ENCODE measurements at places on chromosomes 7 and 10. TPM values are rescaled to one million over a fixed set of nuclear protein-coding genes. Genes with fewer than 3 reads are reported as not detected.

DNA sequence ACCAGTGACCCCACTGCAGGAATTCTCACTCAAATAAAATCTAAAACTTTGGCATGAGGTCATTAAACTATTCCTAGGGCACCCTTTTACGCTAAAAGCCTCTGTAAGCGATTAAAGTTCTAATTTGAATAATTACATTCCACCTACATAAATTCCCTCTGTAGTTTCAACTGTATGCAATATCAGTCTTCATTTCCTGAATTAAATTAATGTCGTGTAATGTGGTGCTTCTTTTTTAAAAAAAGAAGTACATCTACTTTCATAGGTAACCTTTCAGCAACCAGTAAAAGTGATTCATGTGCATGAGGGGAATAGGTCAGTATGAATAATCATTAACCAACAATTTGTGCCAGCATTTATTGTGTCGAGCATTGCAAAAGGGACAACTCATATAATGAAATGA lies 44.7 kb downstream of the IMMP2L start:
- peak; percentile 88 for DNase-seq

GRCh38 chr10:101085846-101086245 lies 24.1 kb downstream of the KAZALD1 start:
- peak; percentile 40 for DNase-seq

DNA sequence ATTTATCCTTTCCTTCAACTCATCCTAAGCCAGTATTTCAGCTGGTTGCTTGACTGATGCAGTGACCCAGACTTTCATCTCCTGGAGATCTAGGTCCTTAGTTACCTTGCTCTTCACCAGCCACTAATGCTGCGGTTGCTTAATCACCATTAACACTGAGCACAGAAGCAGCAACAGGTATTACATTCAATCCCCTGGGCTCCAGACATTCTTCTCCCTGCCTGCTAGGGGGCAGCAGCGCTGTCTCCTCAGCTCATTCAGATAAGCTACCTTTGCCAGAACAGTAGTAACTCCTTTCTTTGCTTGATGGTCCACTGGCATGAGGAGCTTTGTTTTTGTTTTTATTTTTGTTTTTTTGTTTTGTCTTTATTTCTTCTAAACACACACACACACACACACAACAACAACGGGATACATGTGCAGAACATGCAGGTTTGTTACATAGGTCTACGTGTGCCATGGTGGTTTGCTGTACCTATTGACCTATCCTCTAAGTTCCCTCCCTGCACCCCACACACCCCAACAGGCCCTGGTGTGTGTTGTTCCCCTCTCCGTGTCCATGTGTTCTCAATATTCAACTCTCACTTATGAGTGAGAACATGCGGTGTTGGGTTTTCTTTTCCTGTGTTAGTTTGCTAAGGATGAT lies 1043.2 kb upstream of the C7orf33 start:
- DNase-seq, result peak; percentile 66

- peak; percentile 25 for DNase-seq
Measured at GRCh38 chr10:120480065-120480600, 23.1 kb downstream of the PLPP4 start.

- no peak for DNase-seq
Measured at GRCh38 chr7:23207021-23207420, 25.2 kb downstream of the NUP42 start.

GRCh38 chr7:143487566-143487965 lies 9.9 kb downstream of the TAS2R41 start:
- no peak for DNase-seq

DNA sequence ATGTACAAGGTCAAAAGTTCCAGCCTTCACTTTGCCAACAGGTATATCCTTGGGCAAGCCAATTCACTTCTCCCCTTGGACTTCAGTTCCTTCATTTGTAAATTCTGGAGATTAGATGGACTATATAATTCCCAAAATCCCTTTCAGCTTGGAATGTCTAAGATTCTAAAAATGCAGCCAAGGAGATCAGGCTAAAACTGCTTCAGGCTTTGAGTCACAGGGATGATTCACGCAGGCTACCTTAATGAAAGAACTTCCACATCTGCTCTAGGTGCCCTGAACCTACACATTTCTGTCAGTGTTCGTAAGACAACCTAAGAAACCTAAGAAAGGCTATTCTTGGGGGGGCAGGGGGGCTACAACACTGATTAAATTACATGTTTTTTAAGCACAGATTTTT lies 7.1 kb downstream of the CPVL start:
- peak; percentile 85 for DNase-seq

DNA sequence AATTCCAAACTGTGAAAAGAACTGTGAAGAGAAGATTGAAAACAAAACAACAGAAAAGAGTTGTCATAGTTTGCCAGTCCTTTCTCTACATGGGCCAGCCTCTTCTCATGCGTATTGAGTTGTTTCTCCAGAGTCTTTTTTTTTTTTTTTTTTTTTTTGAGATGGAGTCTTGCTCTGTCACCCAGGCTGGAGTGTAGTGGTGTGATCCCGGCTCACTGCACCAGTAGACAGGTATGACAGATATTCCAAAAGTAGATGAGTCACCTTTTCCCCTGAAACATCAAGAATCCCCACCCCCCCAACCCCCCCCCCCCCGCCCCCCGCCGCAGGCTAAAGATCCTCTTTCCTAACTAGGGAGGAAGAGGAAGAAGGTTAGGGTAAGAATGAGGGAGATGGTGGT lies 15.6 kb upstream of the KMT2C start:
- no peak for DNase-seq

- DNase-seq, result no peak
Measured at GRCh38 chr7:64885520-64886240, 17.4 kb upstream of the ZNF273 start.

- peak; percentile 91 for DNase-seq
Measured at GRCh38 chr10:114271779-114272167, 32.7 kb downstream of the VWA2 start.

GRCh38 chr10:5814110-5815107 lies 1.2 kb upstream of the GDI2 start:
- DNase-seq, result no peak

DNA sequence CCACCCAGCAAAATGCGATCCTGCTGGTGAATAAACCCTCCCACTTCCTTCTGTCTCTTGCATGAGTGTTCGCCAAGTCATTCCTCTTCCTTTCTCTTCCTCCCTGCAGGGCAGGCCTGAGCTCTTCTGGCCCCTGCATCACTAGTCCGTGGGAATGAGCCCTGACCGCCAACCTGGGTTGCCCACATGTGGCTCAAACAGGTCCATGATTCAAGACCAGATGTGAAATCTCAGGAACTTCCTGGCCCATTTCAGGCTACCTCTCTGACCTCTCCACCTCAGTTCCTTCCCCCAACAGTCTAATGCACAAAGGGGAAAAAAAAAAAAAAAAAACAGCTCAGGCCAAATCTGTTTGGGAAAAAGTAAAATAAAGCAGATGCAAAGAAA lies 5.4 kb upstream of the YWHAG start:
- DNase-seq, result peak; percentile 34

Gene ANKRD22
- 6.2 TPM for total RNA-seq

Gene CADPS2
- total RNA-seq, result 7.5 TPM
